ENCODE measurements at places on chromosomes 1 and 21. TPM values are rescaled to one million over a fixed set of nuclear protein-coding genes. Genes with fewer than 3 reads are reported as not detected.

GRCh38 chr1:24392982-24393650, 20.5 kb downstream of the STPG1 start:
- no peak for DNase-seq

The ADGRL4 gene
- not detected for total RNA-seq

- no peak for DNase-seq
Observed at GRCh38 chr1:22507587-22507986, 55.7 kb upstream of the EPHA8 start.

DNA sequence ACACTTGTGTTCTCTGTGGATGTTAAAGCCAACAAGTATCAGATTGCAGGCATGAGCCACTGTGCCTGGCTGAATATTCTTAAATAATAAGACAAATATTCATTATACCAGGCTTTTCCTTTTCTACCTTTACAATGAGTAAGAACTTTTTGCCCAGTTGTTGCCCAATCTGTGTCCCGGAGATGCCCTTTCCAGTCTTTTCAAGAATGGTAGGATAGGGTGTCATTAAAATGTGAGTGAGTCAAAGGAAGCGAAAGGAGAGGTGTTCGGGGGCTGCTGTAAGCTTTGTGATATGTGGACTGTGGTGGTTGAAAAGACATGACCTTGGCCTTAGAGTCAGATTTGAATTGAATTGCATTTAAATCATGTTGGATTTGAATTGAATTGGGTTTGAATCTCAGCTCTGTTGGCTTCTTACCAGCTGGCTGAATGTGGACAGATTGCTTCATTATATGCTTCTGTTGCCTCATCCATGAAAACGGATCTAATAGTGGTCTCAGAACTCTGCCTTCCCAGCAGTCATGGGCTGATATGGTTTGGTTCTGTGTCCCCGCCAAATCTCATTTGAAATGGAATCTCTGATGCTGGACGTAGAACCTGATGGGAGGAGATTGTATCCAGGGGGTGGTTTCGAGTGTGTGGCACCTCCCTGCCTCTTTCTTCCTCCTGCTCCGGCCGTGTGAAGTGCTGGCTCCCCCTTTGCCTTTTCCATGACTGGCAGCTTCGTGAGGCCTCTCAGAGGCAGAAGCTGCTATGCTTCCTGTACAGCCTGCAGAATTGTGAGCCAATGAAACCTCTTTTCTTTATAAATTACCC, 22.7 kb upstream of the AADACL3 start:
- DNase-seq = no peak
